ENCODE measurements at places on chromosomes 7 and 10.

GRCh38 chr7:104550362-104550761 lies 222.0 kb downstream of the LHFPL3 start:
- DNase-seq: no peak

GRCh38 chr10:3025026-3025683 lies 42.2 kb upstream of the PFKP start:
- DNase-seq: no peak

GRCh38 chr7:112421666-112422486 lies 28.4 kb upstream of the IFRD1 start:
- DNase-seq: no peak

DNA sequence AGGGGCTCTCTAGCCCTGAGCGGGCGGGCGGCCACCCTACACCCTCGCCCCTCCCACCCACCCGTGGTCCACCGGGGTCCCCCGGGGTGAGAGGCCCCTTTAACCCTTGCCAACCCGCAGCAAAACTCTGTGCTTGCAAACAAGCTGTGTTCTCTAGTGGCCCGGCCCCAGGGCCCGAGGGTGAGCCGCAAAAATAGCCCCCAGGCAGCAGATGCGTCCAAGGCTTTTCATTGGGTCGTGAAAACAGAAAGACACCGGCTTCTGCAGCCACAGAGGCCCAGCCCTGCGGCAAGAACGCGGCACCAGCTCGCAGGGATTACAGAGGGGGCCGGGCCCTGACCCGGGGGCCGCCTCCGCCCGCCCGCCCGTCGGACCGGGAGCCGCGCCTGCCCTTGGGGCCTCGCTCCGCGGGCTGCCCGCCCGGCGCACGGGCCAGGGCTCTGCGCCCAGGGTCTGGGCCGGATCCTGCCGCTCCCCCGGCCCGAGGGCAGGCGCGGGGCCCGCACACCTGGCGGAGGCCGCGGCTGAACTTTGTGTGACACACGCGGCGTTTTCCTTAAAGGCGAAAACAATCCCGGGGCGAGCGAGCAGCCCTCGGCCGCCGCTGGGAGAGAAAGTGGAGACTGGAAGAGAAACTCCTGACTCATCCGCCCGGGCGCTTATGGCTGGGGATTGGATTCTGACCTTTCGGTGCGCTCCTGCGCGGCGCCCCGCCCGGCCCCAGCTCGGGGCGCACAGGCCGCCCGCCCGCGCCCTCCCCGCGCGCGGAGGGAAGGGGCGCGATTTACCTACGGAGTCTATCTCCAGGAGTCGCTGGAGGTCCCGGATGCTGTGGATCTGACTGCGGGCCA lies 2.8 kb downstream of the PDGFA start:
- DNase-seq: no peak

DNA sequence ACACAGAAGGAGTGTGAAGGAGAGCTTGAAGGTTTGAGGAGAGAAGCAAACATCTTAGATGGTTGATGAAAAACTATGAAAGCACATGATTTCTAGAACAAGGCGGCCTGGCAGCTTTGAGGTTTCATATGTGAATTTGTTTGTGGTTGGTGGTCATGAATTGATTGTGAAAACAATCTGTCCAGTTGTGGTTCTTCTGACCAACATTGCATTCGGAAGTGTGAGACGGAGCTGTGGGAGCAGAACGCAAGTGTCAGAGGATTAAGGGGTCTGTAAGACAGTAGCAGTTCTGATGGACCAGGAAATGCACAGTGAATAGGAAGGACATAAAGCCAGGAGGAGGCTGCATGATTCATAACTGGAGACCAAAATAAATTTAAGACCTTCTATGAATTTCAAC lies 594.6 kb downstream of the NXPH1 start:
- DNase-seq: no peak

DNA sequence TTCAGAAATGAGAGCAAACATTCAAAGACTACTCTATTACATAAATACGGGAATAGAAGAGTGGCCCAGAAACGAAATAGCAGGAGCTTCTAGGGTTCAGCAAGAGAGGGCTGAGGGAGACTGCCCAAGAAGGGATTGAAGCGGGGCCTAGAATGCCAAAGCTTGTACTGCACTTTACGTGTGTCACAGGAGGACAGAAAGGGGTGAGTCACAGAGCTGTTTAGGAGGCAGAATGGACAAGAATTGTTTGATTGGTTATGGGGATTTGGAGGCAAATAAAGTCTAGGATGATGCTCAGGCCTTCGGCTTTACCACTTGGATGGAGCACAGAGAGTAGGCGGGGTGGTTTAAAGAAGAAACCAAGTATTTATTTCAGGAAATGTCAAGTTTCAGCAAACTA lies 11.3 kb upstream of the FXYD4 start:
- no peak for DNase-seq

GRCh38 chr10:78491812-78492211 lies 458.1 kb downstream of the RPS24 start:
- no peak for DNase-seq

DNA sequence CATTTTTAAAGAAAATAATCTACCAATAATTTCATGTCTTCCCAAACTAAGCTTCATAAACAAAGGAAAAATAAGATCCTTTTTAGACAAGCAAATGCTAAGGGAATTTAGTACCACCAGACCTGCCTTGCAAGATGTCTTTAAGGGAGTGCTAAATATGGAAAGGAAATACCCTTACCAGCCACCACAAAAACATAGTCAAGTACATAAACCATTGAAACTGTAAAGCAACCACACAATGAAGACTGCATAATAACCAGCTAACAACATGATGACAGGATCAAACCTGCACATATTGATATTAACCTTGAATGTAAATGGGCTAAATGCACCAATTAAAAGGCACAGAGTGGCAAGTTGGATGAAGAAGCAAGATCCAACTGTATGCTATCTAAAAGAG lies 586.5 kb upstream of the NRG3 start:
- no peak for DNase-seq

- DNase-seq: no peak
Observed at GRCh38 chr10:29804025-29804852, 169.5 kb upstream of the SVIL start.

GRCh38 chr7:33535989-33536388 lies 369.4 kb upstream of the BMPER start:
- no peak for DNase-seq

- DNase-seq: no peak
Observed at GRCh38 chr7:87774690-87775089, 101.5 kb downstream of the SLC25A40 start.

GRCh38 chr10:83167081-83167480 lies 972.2 kb upstream of the GHITM start:
- no peak for DNase-seq

GRCh38 chr10:71701496-71702132 lies 18.0 kb downstream of the C10orf105 start:
- DNase-seq: no peak

All from stimulated activated CD8-positive, alpha-beta memory T cell treated with anti-CD3 and anti-CD28 coated beads, Interleukin-15, amount 100 ng/mL, for 48 hours (primary cell).